ENCODE measurements at places on chromosomes 2 and 18.

- DNase-seq = no peak
Observed at GRCh38 chr2:105755895-105756294, 11.2 kb downstream of the NCK2 start.

DNA sequence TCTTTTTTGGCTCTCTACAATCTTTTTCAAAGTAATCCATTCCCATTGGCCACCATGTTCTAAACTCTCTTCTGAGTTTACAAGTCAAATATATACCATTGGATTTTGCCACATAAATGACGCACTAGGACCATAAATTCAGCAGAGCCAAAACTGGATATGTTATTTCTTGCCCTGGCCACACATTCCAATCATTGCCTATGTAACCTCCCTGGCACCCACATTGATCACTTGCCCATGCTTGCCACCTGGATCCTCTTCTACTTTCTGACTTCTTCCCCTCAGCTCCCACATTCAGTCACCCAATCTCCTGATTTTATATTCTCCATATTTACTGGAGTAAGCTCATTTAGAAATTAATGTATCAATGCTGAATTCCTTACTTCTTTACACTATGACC, 5.1 kb upstream of the ZC3H15 start:
- no peak for DNase-seq

GRCh38 chr18:75154259-75154658, 54.7 kb downstream of the PTGR3 start:
- DNase-seq = no peak

- DNase-seq = no peak
Observed at GRCh38 chr18:250685-251084, 17.2 kb downstream of the THOC1 start.

GRCh38 chr2:23850564-23851256, 76.2 kb downstream of the ATAD2B start:
- DNase-seq = no peak

- DNase-seq = no peak
Observed at GRCh38 chr18:78006006-78006773, 756.5 kb downstream of the GALR1 start.

DNA sequence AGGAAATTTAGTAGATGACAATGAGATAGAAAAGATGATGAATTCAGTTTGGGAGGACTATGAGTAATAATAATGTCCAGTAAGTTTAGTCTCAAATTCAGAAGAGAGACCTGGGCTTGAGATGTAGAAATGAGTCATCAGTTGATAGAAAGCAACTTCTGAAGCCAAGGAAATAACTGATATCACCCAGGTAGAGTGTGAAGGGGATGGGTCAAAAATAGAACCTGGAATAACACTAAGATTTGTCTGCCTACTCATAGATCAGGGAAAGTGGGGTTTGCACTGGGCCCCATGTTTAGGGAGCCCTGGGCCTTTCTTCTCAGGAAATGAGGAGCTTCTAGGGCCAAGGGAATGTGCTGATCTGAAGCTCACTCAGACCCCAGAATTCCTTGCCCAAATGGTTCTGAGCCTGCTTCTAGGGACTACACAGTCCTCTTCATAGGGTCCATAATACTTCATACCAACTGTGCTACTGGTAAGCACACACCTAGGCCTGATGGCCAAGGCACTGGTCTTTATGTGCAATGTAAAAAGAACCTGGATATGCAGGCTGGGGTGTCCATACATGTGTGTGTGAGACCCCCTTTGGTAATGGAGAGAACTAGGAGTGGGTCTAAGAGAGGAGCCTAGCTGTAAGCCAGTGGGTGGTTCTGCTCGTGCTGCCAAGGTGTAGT, 141.2 kb downstream of the IKZF2 start:
- DNase-seq = no peak

DNA sequence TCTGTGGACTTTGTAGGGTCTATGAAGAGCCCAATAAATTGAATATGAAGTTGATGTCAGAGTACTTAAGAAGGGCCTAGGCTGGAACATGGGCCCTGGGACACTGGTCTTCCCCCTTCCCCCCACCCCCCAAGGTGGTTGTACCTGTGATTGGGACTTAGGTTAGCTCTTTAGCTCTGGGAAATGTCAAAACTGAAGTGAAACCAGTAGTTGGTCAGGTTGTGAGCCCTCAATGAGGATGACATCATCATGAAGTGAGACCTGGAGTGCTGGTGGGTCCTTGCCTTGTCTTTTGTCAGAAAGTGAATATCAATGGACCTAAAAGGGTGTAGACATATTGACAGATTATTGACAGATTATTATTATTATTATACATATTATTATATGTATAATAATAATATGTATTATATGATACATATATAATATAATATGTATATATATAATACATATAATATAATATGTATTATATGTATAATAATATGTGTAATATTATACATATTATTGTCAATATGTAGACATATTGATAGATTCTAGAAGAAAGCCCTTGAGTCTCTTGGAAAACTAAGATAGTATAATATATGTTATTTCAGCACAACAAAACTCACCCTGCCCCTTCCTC, 5.4 kb downstream of the MARS2 start:
- DNase-seq = no peak

GRCh38 chr18:53991805-53992204, 232.7 kb downstream of the MBD2 start:
- DNase-seq = no peak

DNA sequence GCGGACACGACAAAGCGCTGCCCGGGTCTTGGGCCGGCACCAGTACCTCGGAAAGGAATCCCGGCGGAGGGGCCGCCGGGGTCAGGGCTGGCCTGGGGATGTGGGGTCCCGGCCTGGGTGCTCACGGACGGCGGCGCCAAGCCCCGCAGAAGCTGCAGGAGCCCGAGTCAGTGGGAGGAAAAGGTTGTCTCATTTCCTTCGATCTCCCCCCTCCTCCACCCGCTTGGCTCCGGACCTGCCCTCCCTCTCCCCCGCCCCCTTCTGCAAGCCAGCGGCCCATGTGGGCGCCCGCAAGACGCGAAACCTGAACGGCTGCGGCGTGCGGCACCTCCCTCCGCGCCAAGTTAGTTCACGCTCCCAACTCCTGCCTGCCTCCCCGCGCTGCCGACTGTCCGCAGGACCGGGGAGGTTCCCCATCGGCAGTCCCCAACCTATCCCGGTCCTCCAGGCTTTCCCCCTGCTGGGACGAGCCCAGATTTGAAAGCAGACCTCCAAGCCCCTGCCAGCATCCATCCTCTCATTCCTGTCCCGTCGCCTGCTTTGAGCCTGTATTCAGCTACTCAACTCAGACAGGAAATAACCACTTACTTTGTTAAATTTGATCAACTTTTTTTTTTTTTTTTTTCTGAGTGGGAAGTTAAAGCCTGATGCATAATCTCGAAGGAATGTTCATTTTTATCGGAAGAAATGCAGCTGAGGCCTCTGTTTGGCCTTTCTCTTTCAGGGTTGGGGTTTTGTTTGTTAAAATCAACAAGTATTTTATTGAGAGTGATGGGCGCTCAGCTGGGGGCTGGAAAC, at the start of gene EVA1A:
Gene EVA1A, minus strand, starts transcription at position 172 of the 798 bp plus-strand sequence. CDS start 42,799 bp downstream, outside the sequence.
- DNase-seq = peak; percentile 85

DNA sequence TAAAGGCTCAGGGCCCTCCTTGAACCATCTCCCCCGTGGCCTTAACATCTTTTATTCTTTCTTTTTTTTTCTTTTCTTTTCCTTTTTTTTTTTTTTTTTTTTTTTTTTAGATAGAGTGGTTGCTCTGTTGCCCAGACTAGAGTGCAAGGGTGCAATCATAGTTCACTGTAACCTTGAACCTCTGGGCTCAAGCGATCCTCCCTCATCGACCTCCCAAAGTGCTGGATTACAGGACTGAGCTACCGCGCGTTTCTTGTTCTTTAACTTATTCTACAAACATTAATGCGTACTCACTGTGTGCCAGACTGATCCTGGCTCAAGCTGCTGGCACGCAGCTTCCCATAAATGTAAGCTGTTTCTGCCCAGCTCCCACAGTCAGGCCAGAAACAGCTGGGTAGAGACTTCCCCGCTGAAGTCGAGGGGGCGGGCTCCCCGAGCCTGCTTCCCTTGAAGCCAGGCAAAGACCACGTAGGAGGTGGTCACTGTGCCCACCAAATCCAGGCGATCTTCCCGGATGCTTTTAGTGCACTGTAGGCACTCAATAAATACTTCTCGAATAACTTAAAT, 29.2 kb upstream of the ATP6V1B1 start:
- no peak for DNase-seq

GRCh38 chr2:224944707-224945547, 97.3 kb downstream of the DOCK10 start:
- no peak for DNase-seq

DNA sequence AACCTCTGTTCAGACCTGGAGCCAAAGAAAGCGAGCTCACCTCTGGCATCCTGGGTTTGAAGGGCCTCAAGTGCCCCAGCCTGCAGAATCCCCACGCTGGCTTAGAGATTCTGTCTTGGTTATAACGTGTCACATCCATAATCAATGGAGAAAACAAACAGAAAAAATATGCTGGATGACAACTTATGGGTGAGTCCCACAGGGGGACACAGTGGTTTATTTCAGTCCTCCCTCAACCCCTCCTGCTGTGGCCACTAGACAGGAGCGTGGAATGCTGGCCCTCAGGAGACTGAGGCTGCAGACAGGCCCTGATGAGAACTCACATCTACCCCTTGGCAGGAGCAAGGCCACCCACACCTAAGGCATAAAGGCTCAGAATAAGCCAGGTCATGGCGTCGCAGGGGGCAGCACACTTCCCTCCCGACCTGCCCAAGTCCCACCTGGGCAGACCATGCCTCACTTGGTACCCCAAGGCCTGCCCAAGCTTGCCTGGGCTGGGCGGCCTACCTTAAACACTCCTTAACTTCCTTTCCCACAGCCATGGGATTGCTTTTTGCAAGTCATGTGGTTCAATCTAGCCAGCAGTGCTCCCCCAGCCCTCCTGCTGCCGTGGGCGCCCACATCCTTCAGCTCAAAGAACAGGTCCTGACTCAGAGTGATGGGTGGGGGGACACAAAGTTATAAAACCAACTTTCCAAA, 19.9 kb downstream of the COX7A2L start:
- no peak for DNase-seq

DNA sequence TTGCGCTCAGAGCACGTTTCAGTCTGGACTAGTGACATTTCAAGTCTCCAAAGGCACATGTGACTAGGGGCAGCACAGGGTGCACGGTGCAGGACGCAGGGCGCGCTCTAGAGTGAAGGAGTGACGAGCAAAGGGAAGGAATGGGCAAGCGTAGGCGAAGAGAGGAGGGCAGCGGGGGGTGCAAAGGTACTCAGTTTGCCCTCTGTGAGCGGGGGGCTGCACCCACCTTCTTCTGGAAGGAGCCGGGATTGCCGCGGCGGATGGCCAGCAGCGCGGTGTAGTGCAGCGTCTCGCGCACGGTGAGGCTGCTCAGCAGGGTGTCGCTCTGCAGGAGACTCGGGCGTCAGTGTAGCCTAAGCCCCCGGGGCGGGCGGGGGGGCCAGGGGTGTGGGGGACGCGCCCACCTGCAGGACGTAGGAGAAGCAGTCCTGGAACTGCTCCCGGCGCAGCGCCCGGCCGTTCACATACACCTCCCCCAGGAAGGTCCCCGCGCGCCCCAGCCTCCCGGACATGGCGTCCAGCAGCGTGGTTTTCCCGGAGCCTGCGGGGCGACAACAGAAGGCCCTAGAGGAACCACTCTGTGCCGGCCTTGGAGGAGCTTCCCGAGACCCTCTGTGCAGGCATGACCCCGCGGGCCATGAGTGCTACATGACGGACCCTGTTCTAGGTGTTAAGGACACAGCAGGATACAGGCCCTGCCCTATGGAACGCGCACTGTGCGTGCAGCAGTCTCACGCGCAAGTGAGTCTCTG, 6.9 kb downstream of the ABCG5 start:
- DNase-seq = peak; percentile 81

DNA sequence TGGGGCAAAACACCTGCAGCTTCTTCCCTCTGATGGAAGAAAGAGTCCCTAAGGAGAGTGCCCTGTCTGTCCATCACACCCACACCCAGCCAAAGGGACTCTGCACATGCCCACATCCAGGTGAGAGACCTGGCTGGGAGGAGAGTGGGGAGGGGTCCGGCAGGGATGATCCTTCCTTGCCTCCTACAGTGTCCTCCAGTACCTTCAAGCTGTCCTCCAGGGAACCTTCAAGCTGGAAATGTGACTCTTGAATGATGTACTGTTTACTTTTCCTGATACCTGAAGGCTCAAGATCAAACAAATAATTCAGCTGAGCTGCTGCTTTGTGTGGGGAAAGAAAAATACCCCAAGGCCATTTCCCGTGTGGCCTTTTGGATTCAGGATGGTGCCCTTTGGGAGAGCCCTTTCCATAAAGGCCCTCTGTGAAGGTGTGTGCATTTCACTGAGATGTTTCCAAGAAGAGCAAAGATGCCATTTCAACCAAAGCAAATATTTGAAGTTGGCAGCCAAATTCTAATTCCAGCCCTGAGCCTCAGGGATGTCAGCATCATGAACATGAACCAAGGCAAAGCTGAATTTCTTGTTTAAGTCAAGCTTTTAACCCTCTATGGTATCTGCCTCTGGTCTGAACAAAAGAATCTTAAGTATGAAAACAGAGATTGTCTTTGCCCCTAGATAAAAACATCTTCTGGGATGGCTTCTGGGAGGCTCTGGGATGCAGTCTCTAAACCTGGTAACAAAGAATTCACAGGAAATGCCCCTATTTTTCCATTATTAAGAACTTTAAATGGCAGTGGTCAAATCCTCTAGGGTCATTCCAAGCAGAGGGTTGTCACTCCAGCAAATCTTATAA, 11.1 kb downstream of the EVA1A start:
- DNase-seq = peak; percentile 59

DNA sequence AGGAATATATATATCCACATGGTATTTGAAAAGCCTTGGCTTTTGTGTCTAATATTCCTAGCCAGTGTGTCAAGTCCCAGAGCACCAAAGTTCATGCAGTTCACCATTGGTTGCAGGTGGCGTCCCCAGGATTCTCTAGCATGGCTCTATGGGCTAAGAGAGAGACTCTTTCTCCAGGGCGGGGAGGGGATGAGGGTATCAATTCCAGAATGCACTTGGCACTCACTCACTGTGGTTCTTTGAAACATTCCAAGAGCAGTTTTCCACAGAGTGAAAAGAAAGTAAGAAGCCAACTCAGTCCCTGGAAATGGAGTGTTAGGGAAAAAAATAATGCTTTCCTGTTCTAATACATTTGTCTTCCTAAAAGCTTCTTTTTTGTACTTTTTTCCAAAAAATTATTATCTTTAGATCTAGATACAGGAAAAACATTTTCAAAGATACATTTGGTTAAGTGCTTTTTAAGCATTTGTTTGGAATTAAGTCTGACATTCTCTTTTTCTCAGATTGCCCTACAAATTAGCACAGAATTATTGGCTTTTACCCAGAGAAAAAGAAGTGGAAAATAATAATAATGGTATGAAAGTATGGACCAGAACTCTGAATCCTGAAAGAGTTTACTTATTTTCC, 239.9 kb downstream of the PAX3 start:
- DNase-seq = no peak

- DNase-seq = no peak
Observed at GRCh38 chr2:241564596-241565410, 6.3 kb downstream of the BOK start.

DNA sequence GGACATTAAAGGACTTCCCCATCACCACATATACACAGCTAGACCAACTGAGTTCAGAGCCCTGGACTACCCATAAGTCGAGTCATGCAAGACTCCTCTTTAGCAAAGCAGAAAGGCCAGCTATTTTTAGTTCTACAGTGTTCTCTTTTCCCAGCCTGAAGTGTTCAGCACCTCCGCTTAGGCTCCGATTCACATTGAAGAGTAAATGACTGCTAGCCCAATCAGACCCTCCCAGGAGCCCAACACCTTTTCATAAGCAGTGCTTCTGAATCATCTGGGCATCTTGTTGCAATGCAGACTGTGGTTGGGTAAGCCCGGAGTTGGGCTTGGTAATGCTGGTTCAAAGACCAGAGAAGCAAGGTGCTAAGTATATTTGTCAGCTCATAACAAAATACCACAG, 138.6 kb upstream of the MSH6 start:
- DNase-seq = no peak
